ENCODE measurements at places on chromosomes 5 and 9.

- DNase-seq: no peak
Measured at GRCh38 chr9:20781092-20781491, 97.0 kb downstream of the FOCAD start.

- no peak for DNase-seq
Measured at GRCh38 chr5:9105851-9106250, 440.0 kb downstream of the SEMA5A start.

DNA sequence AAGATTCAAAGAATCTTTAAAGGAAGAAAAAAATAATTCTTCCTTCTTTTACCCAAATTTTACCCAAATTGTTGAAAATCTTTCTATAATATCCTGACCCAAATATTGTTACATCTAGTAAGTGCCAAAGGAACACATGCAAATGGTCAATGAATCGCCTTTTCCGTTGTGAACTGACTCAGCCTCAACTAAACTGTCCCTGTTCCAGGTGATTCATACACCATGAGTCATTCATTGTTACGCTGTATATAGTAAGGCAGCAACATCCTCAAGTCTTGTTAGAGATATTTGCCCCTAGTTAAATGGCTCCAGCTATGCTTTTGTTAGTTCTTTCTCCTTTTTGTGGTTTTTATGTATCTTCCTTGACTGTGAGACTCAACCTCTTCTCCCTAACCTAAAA, 9.7 kb downstream of the PTGER4 start:
- DNase-seq: no peak

- no peak for DNase-seq
Measured at GRCh38 chr9:89109666-89110065, 69.0 kb downstream of the SHC3 start.

DNA sequence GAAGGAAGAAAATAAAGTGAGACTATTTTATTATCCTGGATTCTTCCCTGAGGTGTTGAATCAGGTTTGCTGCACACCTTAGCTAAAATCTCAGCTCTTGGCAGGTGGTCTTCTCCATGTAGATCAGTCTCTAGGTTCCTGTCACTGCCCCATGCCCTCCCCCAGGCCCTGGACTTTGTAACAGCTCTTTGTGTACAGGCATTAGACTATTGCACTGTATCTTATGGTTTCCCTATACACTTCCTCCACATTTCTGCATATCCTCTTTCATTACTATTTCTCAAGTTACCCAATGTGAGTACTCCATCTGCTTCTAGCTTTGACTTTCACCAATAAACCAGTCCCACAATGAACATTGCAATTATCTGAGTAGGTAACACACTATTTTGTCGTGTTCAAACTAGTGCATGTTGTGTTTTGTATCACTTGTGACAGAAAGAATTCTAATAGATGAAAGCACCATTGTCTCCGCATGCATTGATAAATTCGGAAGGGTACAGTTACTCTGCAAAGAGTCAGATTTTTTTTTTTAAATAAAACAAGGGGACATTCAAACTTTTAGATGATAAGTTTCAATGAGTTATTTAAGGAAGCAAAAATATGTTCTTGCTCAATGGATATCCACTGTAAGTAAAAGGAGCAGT, 1348.7 kb upstream of the C9orf72 start:
- no peak for DNase-seq

DNA sequence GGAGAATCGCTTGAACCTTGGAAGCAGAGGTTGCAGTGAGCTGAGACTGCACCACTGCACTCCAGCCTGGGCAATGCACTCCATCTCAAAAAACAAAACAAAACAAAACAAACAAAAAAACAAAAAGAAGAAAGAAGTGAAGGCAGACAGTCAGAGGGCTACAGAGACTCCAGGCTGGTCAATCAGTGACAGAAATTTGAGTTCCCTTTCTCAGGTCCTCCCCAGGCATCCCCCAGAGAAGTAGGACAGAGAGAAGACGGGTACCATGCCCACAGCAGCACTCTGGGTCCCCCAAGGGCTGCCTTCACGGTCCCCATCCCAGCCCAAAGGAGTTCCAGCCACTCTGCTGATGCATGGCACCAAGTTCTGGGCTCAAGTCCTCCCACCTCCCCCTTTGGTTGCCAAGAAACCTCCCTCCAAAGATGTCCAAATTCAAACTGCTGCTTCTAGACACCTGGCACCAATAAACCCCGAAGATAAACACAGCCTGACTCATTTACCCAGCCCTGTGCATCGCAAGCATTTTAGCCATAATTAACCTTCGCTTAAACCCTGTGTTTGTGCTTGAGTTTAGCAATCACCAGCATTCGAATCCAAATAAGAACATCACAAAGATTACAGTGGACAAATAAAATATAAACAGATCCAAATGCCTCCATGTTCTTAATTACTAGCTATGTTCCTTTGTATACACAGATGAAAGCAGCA, 24.0 kb downstream of the SEMA4D start:
- no peak for DNase-seq

DNA sequence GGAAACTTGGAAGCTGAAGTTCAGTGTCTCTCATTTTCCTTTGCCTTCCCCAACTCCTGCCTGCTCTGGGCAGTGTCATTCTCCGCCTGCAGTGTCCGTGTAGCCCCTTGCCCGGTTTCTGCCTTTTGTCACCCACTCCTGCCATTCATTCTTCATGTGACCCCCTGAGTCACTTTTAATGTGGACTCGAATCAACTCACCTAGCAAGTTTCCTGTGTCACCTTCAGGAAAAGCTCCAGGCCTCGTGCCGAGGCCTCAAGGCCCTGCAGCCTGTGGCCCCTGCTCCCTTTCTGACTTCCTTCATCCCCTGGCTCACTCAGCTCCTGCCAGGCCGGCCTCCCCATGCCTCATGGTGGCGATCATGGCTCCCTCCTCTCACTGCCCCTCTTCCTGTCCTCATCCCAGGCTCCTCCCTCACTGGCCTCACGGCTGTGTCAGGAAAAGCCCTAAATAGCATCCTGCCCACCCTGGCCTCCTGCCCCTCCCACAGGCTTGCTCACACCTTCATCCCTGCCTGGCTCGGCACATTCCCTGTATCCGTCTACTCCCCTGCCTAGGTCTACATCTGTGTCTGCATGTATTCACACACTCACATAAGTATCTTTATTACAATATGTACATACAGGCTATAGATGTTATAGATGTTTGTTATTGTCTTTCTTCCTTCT, 294.9 kb downstream of the MED10 start:
- DNase-seq: no peak

DNA sequence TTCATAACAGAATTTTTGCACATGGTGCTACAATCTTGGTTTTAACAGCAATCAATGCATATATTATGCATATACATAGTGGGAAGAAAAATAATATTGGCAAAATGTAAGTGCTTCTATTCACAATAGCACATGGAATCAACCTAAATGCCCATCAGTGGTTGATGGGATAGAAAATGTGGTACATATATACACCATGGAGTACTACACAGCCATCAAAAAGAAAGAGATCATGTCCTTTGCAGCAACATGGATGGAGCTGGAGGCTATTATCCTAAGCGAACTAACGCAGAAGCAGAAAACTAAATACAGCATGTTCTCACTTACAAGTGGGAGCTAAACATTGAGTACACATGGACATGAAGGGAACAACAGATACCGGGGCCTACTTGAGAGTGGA, 37.2 kb upstream of the TLX3 start:
- DNase-seq: no peak

DNA sequence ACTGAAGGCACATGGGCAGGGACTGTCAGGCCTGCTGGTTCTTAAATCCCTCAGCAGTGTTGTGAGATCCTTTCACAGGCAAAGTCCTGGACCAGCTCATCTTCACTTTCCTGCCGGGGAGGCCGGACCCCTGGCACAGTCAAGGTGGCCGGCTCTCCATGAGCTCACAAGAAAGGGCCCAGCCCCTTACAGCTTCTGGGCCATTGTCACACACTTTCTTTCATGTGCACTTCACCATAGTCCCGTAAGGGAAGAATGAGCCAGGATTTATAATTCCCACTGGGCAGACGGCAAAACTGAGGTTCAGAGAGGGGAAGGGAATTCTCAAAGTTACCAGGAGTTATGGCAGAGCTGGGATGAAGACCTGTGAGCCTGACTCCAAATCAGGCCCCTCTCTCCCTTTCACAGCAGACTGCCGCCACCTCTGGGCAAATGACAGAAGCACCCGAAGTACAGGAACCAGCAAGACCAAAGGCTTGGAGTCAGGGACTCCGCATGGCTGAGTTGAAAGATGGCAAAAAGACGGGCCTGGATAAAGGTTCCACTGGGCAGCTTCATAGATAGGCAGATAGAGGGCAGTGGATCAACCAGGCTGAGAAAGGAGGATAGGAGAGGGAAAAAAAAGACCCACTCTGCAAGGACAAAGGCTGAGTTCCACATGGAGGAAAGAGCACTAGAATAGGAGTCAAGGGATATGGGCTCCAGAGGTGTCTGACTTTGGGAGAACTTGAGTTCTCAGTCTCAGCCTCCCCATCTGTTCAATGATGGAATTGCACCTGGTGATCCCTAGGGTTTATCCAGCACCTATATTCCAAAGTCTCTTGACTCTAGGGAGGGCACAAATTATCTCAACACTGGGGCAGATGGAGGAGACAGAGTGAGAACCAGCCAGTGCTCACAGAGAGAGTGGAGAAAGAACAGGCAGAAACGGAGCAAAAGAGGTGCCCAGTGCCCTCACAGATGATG, 128.7 kb downstream of the PAX5 start:
- DNase-seq: no peak

DNA sequence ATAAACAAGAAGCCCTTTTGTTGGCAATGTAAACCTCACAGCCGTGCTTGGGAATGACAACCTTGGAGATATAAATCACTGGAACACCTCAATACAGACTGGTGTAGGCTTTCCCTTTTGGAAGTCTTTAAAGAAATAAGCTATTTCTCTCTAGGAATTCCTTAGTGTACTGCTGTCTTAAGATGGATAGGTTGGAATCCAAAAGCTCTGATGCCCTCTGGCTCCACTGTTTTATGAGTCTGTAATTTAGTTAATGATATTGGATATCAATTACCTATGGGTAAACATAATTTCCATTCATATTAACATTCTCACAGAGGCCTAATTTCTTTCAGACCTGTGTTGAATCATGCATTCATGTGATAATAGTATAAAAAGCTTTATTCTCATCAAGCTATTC, 435.9 kb upstream of the MPDZ start:
- no peak for DNase-seq

- DNase-seq: no peak
Measured at GRCh38 chr5:7208938-7209337, 187.0 kb upstream of the ADCY2 start.

- DNase-seq: no peak
Measured at GRCh38 chr9:81473708-81474107, 215.6 kb downstream of the TLE1 start.

DNA sequence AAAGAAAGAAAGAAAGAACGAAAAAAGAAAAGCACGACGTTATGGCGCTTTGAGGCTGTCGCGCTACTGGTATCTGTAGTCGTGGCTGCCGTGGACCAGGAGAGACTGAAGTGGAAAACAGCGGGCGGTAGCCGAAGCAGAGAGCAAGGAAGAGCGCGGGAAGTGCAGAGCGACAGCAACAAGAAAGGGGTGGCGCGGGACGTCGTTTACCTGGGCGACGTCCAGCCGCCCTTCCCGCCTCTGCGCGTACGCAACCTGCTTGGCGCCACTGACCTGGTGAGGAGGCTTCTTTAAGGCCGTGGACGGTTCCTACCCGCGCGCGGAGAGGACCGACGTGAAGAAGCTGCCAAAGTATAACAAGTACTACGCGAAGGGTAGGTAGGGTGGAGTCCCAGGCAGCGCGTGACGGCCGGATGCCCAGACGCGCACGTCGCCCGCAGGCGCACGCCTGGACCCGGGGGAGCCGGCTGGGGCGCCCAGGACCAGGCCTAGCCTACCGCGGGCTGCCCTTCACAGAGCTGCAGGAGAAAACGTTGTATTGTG, 15.4 kb downstream of the CCL28 start:
- peak; percentile 61 for DNase-seq

DNA sequence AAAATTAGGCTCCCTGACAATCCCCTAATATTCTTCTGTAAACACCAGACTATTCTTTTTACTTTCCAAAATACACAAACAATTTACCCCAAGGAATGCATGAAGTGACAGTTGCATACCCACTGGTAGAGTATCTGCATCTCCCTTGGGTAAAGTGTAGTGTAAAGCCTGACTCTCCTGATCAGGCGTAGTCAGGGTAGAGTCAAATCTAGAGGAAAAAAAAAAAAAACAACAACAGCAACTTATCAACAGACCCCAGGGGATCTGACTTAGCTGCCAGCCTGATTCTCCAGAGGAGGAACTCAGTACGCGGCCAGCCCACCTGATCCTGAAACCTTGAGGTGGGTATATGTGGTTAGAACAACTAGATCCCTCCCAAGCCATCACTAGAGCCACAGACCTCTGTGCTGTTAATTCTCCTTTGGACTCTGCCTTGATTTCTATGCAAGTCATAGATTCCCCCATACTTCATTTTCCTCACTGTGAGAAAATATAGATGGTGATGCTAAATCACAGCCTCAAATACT, 61.0 kb downstream of the ZNF608 start:
- DNase-seq: no peak

GRCh38 chr9:80522465-80522864, 950.7 kb downstream of the TLE4 start:
- DNase-seq: no peak

DNA sequence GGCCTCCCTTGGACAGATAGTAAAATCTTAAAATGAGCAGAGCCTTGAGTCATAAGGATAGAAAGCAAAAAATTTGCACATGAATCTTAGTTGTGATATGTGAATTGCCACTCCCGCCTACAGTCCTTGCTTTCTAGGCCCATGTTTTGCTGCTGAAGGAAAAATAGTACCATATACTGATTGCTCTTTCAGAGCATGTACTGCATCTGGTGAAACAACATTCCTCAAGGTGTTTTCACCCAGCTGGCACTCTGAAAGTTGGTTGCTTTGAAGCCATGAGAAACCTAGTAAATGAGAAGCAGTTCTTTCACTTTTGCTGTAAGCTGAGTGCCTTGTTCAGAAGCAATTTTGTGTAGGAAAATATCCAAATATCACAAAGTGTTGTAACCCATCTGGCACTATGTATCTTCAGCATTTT, 10.3 kb downstream of the CDC37L1 start:
- no peak for DNase-seq

GRCh38 chr9:122342323-122343050, 28.3 kb upstream of the PTGS1 start:
- no peak for DNase-seq

GRCh38 chr5:80930940-80931339, 29.2 kb upstream of the RASGRF2 start:
- no peak for DNase-seq

- no peak for DNase-seq
Measured at GRCh38 chr5:180204276-180204819, 4.7 kb downstream of the RASGEF1C start.

GRCh38 chr5:82074950-82075349, 103.1 kb downstream of the ATG10 start:
- no peak for DNase-seq

- DNase-seq: no peak
Measured at GRCh38 chr5:121726991-121727390, 124.7 kb upstream of the FTMT start.

GRCh38 chr9:87618931-87619330, 107.0 kb upstream of the CTSL start:
- DNase-seq: no peak
